ENCODE measurements at places on chromosomes 12 and 14. TPM values are rescaled to one million over a fixed set of nuclear protein-coding genes. Genes with fewer than 3 reads are reported as not detected.

Gene SLC41A2
- 8.5 TPM for total RNA-seq

Gene CBLN3
- total RNA-seq, result 2.6 TPM

Gene MON2
- 107 TPM for total RNA-seq

Gene SPTLC2
- total RNA-seq, result 53.4 TPM

Gene DCAF4
- total RNA-seq, result 18.1 TPM

Gene ERGIC2
- total RNA-seq, result 63.6 TPM

Gene FAM222A
- 5.0 TPM for total RNA-seq

Gene FNTB
- total RNA-seq, result 28.1 TPM

Gene BAZ1A
- 17.2 TPM for total RNA-seq

Gene ENDOU
- not detected for total RNA-seq

Gene CYP27B1
- total RNA-seq, result 1.1 TPM

Gene MYF5
- 6.3 TPM for total RNA-seq

Gene TSPAN19
- 0.41 TPM for total RNA-seq

Gene TAS2R8
- total RNA-seq, result 0.18 TPM

Gene KRT7
- total RNA-seq, result 43.1 TPM

Gene GPR162
- 13.5 TPM for total RNA-seq

Gene STYK1
- total RNA-seq, result 1.1 TPM

Gene CLEC1B
- total RNA-seq, result 1.1 TPM

Gene SYNDIG1L
- total RNA-seq, result 0.06 TPM

Gene NKX2-1
- total RNA-seq, result not detected

Gene KERA
- total RNA-seq, result 2.7 TPM

All from metanephros (tissue), 2 donors.